ENCODE measurements at places on chromosomes 12 and 14.

DNA sequence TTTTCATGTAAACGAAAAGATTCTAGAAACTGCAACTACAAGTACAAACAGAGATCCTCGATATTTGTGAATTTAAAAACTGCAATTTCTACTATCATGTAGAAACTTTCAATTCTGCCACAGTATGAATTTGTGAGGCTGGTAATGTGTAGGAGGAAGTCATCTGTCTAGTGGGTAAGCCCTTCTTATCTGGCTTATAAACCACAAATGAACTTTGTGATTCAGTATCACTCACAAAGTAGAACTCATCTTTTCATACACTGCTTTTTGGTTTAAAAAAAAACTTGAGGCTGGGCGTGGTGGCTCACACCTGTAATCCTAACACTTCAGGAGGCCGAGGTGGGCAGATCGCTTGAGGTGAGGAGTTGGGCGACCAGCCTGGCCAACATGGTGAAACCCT is 20.7 kb downstream of the GTF2A1 start:
- DNase-seq: no peak

GRCh38 chr14:90551733-90552464 is 155.1 kb downstream of the CALM1 start:
- DNase-seq: no peak

DNA sequence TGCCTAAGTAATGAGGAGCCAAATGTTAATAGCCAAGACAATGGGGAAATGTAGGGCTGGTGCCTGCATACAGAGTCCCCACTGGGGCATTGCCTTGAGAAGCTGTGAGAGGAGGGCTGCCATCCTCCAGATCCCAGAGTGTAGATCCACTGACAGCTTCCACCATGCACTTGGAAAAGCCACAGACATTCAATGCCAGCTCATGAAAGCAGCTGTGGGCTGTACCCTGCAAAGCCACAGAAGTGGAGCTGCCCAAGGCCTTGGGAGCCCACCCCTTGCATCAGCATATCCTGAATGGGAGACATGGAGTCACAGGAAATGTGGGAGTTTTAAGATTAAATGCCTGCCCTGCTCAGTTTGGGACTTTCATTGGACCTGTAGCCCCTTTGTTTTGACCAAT is 244.7 kb downstream of the BTG1 start:
- no peak for DNase-seq

DNA sequence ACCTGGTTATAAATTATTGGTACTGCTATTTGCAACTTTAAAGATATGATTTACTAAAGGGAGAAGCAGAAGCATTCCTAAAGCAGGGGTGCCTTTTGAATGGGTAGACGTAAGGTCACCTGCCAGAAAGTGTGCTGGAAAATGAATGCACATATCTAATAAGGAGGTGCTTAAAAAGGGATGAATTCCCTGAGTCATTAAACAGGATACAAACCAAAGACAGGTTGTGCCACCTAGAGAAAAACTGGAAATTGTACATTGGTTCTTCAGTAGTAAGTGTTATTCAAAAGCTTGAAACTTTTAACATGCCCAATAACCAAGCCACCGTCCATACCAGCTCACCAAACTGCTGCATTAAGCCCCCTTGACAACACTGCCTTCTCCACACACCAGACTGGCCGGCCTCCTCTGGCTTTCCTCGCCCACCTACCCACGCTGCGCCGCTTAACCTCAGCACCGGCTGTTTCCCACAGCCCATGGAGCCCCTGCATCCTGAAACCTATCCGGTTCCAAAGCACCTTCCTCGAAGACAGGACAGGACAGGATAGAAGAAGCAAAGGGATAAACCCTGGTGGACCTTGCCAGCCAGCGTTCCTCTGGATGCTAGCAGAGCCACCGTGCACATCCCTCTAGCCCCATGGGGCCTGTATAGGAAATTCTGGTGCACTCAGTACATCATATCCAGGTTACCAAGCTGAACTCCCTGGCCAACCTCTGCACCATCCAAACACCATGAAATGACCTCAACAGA is 201.5 kb upstream of the CAND1 start:
- DNase-seq: no peak

DNA sequence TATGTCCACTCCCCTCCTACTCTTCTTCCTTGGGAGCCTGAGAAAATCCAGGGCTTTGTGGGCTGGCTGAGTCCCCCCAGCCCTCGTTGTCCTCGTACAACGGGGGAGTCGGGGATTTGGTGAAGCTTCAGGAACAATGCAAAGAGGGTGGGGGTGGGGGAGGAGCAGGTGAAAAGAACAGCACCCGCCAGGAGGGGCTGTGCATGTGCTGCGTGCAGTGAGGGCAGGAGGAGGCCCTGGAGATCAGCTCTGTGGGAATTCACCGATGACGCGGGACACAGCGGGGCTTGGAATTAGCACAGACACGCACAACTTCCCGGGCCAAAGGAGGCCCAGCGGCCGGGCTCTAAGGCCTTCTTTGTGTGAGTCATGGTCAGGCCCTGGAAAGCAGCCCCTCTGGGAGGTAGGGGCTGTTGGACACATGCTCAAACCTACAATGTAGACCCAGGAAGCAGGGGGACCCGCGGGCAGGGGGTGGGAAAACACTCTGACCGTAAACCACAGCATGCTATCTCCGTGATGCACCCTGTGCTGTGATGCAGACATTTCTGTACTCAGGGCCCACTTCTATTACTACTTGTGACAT is 32.8 kb downstream of the RBM19 start:
- no peak for DNase-seq

- DNase-seq: no peak
Measured at GRCh38 chr14:33910435-33910834, 40.4 kb downstream of the EGLN3 start.

DNA sequence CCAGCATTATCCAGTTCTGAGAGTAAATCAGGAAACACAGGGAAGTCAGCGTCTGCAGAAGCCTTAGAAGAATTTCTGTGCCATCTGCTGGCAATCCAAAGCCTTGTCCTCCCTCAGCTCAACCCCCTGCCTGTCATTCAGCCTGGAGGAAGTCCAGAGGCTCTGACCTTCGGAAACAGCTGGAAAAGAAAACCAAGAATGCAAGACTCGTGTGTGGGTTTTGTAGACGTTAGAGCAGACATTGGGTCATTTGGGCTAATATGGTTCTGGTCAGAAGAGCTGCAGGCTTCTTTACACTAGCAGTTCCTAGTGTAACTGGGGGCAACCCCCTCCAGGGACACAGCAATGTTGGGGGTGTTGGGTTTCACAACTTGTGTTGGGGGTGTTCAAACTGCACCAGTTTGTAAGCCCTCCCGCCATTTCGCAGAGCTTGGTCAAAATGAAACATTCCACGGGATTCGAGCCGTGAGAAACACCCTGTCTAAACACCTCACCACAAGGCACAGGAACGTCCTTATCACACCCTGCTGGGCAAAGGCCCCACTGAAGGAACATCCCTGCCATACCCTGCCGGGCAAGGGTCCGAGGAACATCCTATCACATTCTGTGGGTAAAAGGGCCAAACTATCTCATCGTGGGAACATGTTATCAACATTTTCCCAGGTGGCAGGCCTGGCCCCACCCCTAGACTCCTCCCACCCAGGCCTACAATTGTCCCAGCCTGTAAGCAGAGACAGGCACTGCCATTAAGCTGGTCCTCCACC is 21.0 kb upstream of the SERPINA4 start:
- no peak for DNase-seq

GRCh38 chr14:31988244-31988643 is 88.9 kb upstream of the ARHGAP5 start:
- DNase-seq: no peak

- no peak for DNase-seq
Measured at GRCh38 chr12:8697120-8697475, 693 bp upstream of the RIMKLB start.

- DNase-seq: no peak
Measured at GRCh38 chr14:34692348-34692747, 22.0 kb downstream of the CFL2 start.

- no peak for DNase-seq
Measured at GRCh38 chr14:104724981-104725771, 1.1 kb downstream of the ADSS1 start.

DNA sequence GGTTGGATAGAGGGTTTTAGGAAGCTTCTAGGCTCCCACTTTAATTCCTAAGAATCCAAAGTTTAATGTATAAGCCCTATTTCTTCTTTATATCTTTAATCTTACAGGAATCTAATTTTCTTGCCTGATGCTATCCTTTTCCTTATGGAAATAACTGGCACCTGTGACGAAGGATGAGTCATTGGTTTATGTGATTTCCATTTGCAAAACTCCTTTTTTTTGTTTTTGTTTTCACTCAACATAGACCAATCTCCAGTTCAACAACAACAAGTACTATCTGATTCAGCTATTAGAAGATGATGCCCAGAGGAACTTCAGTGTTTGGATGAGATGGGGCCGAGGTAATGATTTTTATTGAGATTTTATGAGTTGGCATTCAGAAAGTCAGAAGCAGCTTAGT is 6.8 kb downstream of the PARP2 start:
- no peak for DNase-seq

GRCh38 chr14:106605548-106606448 is 1079.4 kb downstream of the TMEM121 start:
- DNase-seq: peak; percentile 58

DNA sequence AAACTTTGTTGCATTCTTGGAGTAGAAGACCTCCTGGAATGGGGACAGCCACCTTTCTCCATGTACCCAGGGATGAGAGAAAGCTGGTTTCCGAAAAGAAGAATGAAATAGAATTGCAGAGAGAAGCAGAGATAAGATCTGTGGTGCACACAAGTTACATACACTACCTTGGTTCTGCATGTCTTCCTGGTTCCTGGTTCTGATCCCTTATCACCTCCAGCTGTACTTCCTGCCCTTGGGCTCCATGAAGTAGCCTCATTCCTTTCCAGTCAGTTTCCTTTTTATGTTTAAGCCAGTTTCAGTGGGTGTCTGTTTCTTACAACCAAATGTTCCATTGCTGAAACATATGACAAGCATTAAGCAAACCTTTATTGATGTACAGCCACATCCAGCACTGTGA is 69.3 kb downstream of the FBXW8 start:
- DNase-seq: no peak

DNA sequence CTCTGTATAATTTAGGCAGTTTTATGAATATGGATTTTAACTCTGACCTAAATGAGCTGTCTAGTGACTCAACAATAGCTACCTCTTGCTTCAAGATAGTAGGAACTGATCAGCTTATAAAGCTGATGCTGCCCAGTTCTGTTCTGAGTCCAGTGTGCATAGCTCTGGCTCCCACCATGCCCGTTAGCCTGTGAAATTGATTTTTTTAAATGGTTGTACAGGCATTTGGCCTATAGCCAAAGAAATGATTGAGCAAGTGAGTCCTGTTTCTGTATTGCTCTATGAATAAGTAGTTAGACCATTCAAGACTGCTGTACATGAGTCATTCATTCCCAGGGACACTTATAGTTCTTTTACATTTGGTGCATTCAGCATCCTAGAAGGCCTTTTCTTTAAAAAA is 36.4 kb downstream of the SAMD4A start:
- DNase-seq: no peak

- DNase-seq: no peak
Measured at GRCh38 chr12:98532687-98533304, 17.4 kb downstream of the TMPO start.

DNA sequence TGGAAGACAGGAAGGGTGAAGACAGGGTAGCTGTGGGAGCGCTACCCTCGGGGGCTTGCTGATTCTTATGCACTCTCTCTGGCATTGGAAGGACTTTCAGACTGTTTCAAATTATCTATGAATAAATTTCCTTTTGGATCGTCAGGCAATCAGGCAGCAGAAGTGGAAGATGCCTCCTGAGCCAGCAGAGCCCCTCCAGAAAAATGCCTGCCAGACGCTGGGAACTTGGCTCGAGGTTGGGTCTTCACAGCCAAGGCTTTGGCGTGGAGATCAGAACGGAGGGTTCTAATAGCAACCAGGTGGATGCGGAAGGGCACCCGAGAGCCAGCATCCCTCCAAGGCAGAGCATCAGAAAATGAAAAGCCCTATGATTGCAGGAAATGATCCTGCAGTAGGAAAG is 119.2 kb upstream of the RFLNA start:
- no peak for DNase-seq

DNA sequence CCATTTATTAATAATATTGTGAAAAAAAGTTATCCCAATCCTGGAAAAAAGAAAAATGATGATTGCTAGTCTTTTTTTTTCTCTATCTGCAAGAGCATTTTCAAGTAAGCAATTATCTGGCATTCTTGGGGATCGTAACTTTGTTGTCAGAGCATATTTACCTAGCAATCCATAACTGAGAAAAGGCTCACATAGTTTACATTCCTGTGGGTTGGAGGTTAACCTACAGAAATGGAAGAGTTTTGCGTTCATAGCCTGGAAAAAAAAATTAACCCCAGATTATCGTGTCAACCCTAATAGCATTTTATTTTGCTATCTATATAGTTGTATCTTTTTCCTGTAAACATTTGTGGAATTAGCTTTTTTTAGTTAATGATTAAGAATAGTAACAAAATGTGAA is 292.3 kb downstream of the DAD1 start:
- no peak for DNase-seq

GRCh38 chr14:80634106-80634758 is 307.3 kb downstream of the CEP128 start:
- no peak for DNase-seq

GRCh38 chr12:18439541-18439940 is 178.2 kb downstream of the PIK3C2G start:
- DNase-seq: no peak

DNA sequence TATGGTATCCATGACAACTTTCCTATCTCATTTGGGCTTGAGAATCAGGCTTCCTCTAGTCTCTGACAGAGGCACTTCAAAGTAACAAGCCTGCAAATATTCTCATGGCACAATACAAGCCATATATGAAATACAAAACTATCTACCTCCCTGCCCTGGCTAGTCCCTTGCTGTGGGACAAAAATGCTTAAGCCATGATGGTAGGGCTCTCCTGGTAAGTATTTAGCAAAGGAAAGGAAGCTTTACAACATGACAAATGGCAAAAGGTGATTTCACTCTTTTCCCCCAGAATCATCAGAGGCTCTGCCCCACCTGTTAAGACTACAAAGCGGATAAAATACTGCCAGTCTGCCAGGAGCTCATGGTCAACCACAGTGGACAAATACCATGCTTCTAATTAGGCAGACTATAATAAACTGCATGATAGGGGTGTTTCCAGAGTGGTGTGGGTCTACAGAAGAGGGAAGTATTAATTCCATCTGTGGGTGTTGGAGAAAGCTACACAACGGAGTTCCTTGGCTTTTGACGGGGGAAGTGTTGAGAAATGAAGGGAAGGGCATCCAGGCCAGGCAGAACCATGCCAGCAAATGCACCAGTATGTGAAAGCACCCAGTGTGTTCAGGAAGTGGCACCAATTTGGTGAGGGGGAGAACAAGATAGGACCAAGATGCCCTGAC is 92.9 kb downstream of the SPTSSA start:
- no peak for DNase-seq

Data from activated CD8-positive, alpha-beta memory T cell treated with anti-CD3 and anti-CD28 coated beads for 4 hours (primary cell).